ENCODE measurements at places on chromosomes 5 and 9. TPM values are rescaled to one million over a fixed set of nuclear protein-coding genes. Genes with fewer than 3 reads are reported as not detected.

AJM1 gene
- total RNA-seq, result 11.2 TPM

GPR150 gene
- 0.21 TPM for total RNA-seq

SYNPO gene
- total RNA-seq, result 1.0 TPM

KCTD16 gene
- total RNA-seq, result not detected

IFNA2 gene
- not detected for total RNA-seq

GRCh38 chr5:54115735-54116403 lies 194.5 kb downstream of the ARL15 start:
- no peaks in the 10 kb centered on the region for H3K27me3 ChIP-seq
- no peak overlapping the region for H3K27ac ChIP-seq
- H3K36me3 ChIP-seq, result no peaks in the 10 kb centered on the region
- no peaks in the 10 kb centered on the region for H3K4me1 ChIP-seq
- no peak for DNase-seq

DNA sequence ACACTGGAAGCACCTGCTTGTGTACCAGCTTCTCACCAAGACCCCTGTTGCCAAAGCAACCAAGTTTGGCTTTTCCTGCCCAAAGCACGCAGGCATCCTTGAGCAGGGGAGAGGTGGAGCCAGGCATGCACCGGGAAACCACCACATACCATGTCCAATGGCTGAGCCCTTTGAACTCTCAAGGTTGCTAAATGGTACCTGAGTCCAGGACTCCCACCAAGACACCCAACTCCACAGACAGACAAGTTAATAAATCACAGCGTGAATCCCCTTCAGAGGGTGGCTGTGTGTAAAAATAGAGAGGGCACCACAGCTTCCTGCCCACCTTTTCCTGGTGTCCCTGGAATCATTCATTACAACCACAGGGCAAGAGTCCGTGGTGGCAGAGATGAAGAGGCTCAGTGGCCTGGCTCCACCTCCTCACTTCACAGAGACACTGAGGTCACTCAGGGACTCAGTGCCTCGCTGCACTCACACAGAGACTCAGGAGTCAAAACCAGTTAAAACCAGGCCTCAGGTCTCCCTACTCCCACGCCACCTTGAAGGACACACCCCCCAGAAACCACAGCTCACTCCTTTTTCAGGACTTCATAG lies 143.7 kb downstream of the C5orf15 start:
- peaks cover 31% of the 10 kb centered on the region for H3K27me3 ChIP-seq
- no peak overlapping the region for H3K4me3 ChIP-seq
- H3K36me3 ChIP-seq, result no peaks in the 10 kb centered on the region
- peaks cover 5% of the 10 kb centered on the region for H3K4me1 ChIP-seq

DNA sequence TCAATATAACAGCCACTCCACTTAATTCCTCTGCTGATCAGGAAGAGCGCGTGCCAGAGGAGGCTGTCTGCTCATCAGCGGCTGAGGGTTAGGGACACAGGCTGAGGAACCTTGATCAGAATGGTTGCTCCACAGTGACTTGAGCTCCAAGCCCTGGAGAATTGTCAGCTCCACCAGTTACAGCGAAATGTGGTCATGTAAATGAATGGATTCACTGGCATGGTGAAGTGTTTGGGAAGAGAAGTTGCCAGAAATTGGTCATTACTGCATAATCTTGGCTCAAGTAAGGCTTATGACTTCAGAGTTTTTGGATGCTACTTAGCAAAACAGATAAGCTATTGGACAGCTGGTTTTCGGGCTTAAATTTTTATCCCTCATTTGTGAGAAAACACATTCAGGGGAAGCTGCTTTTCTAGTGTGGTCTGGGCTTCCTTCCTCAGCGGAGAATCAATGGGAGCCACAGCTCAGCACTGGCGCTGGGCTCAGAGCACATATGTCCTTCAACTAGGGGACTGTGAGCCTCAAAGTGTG lies 65.0 kb downstream of the PRRT1B start:
- no peak overlapping the region for H3K27ac ChIP-seq
- DNase-seq, result no peak
- H3K4me3 ChIP-seq, result no peak overlapping the region
- H3K4me1 ChIP-seq, result peaks cover 38% of the 10 kb centered on the region
- H3K27me3 ChIP-seq, result no peaks in the 10 kb centered on the region
- no peaks in the 10 kb centered on the region for H3K36me3 ChIP-seq

- H3K4me3 ChIP-seq, result no peak overlapping the region
- H3K27ac ChIP-seq, result no peak overlapping the region
- no peak for DNase-seq
- peaks cover 35% of the 10 kb centered on the region for H3K27me3 ChIP-seq
Observed at GRCh38 chr5:169242175-169242848, 58.6 kb downstream of the SLIT3 start.

DNA sequence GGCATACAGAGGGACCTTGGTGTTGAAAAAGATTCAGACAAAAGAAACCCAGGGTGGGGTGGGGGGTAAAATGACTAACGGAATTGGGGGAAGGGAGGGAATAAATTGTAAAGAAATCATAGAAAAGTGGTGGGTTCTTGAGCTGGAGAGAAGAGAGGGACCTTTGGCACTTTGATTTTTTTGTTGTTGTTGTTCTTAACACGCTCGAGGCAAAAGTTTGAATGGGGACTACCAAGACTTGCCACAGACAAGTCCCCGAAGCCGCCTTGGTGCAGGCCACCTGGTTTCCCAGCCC lies 616 bp downstream of the VCAN start:
- H3K4me1 ChIP-seq, result peaks cover 20% of the 10 kb centered on the region
- peak overlapping the region; percentile 51 for H3K4me3 ChIP-seq
- DNase-seq, result no peak
- no peak overlapping the region for H3K27ac ChIP-seq
- peaks cover 9% of the 10 kb centered on the region for H3K36me3 ChIP-seq

DNA sequence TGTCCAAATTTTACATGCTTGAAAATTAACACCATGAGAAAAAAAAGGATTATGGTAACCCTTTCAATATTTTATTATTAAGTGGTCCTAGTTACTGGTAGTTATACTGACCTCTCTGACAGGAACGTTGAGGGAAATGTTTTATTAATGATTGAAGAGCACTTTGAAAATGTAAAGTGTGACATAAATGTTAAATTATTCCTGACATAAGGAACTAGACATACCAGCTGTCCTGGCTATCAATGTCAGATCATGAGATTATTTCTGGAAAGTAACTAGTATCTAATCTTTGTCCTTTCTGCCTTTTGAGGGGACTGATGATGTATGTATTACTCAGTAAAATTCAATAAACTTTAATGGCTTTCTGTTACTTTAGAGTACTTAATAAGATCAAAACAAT lies 1538.5 kb upstream of the CDH6 start:
- H3K27me3 ChIP-seq, result no peaks in the 10 kb centered on the region
- no peaks in the 10 kb centered on the region for H3K4me1 ChIP-seq
- H3K27ac ChIP-seq, result no peak overlapping the region
- no peak for DNase-seq
- H3K4me3 ChIP-seq, result no peak overlapping the region
- peaks cover 5% of the 10 kb centered on the region for H3K36me3 ChIP-seq

DNA sequence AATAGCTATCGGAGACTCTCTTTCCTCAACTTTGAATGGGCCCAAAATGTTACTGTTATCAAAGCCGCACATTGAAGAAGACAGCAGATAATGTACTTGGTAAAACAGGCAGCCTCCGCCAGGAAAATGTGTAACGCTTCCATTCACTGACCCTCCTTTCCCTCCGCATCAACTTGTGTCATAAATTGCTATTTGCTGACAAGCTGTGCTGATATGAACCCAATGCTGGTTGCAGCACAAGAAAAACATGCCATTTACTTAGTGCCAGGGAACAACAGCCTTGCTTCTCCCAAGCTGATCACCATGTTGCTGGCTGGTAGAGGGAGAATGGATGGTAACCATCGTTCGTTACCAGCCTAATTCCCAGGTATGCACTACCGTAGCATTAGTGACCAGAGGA lies 162.6 kb upstream of the PPP1R2B start:
- no peaks in the 10 kb centered on the region for H3K36me3 ChIP-seq
- H3K27ac ChIP-seq, result no peak overlapping the region
- H3K4me1 ChIP-seq, result no peaks in the 10 kb centered on the region
- H3K27me3 ChIP-seq, result peaks cover 61% of the 10 kb centered on the region
- DNase-seq, result no peak

- no peak overlapping the region for H3K27ac ChIP-seq
- DNase-seq, result no peak
- H3K27me3 ChIP-seq, result no peaks in the 10 kb centered on the region
- no peaks in the 10 kb centered on the region for H3K36me3 ChIP-seq
- H3K4me1 ChIP-seq, result no peaks in the 10 kb centered on the region
Observed at GRCh38 chr5:136890431-136891148, 525.2 kb upstream of the TRPC7 start.

DNA sequence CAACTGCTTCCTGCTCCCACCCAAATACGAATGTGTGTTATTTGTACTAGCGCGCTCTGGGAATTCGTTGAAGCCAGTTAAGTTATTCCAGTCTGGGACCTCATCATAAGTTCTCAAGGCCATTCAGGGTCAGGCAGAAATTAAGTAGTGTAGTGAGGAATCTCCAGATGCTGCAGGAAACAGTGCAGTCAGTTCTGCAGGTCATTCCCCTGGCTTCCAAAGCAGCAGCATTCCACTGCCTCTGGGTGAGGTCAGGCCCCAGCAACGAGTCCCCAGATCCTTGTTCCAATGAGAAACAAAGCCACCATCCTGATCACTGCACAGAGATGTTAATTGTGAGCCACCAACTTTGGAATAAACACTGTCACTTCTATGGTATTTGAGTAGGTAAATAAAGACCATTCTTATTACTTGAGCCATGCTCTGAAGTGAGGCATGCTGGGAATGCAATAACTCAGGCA lies 33.1 kb downstream of the SVEP1 start:
- H3K36me3 ChIP-seq, result no peaks in the 10 kb centered on the region
- H3K4me3 ChIP-seq, result no peak overlapping the region
- no peak for DNase-seq
- no peak overlapping the region for H3K27ac ChIP-seq
- H3K27me3 ChIP-seq, result no peaks in the 10 kb centered on the region

GRCh38 chr9:101702257-101702656 lies 36.2 kb downstream of the GRIN3A start:
- no peak overlapping the region for H3K4me3 ChIP-seq
- H3K27me3 ChIP-seq, result peaks cover 9% of the 10 kb centered on the region
- no peak for DNase-seq
- H3K27ac ChIP-seq, result no peak overlapping the region

DNA sequence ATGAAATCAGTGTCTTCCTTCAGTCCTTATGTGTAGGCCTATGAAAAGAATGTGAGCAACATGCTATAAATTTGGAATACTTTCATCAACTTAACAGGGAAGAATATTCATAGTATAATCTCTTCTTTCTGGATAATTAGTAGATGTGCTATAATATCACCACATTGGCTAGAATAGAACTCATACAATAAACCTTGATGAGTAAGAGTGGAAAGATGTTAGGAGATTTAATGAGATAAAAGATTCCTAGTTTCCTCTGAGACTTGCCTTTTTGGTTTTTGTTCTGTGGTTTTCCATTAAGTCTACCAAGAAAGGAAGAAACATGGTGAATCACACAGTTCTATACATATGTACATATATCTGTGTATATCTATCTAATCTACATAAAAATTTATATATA lies 301.8 kb upstream of the PRR16 start:
- H3K36me3 ChIP-seq, result no peaks in the 10 kb centered on the region
- no peak overlapping the region for H3K4me3 ChIP-seq
- no peak for DNase-seq
- no peaks in the 10 kb centered on the region for H3K4me1 ChIP-seq

DNA sequence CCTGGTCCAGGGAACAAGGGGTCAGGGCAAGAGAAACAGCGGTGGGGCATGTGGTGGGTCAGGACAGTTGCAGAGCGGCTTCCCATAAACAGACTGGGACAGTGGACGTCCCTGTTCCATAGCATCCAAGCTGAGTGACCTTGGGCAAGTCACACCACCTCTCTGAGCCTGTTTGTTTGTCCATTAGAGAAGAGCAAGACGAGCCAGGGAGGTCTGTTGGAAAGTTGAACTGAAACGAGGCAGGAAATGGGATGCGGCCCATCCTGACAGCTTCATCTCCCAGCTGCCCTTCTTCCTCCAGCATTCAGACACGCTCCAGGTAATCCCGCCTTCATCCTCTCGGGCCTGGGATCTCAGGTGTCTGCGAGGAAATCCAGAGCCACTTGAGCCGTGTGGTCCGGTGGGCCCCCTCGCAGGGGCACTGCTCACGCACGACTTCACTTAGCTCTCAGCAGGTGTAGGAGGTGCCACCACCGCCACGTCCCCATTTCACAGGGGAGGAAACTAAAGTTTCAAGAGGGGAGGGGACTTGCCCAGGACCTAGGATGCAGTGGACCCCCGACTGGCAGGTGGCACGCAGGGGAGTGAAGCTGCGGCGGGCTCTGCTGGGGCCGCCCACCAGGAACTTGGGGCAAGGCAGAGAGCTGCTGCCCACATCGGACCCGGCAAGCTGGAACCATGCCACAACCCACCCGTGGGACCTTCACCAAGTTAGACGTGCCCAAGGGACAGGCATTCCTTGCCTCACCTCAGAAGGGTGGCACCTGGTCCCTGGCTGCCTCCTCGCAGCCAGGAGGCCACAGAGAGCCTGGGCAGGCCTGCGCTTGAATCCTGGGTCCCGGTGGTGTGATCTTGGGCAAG lies 13.0 kb downstream of the PTGES2 start:
- peak; percentile 29 for DNase-seq
- H3K4me1 ChIP-seq, result peaks cover 8% of the 10 kb centered on the region
- no peak overlapping the region for H3K4me3 ChIP-seq
- no peaks in the 10 kb centered on the region for H3K27me3 ChIP-seq
- no peaks in the 10 kb centered on the region for H3K36me3 ChIP-seq
- no peak overlapping the region for H3K27ac ChIP-seq

- H3K4me1 ChIP-seq, result peaks cover 24% of the 10 kb centered on the region
- peaks cover 12% of the 10 kb centered on the region for H3K27me3 ChIP-seq
- peak; percentile 76 for DNase-seq
- no peaks in the 10 kb centered on the region for H3K36me3 ChIP-seq
Observed at GRCh38 chr9:105053209-105053652, 125.3 kb upstream of the ABCA1 start.

DNA sequence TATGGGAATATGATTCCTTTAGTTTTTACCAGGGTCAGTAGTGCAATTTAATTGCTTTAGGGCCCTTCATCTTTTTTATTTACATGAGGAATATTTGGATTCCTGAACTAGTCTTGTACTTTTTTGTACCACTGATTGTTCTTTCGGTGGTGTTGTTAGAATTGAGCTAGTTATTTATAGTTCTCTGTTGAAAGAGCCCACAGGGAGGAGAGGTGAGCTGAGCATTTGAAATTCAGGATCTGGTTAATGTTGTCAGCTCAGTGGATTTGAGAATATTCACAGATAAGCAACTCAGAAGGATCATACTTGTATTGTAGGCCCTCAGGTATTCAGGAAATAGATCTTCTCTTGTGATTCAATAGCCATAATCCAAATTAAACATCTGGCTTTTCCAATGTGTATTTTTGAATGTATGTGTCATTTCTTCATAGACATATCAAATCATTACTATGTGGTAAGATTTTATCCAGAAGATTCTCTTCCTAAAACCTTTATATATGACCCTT lies 613.2 kb downstream of the ISL1 start:
- H3K36me3 ChIP-seq, result no peaks in the 10 kb centered on the region
- H3K4me1 ChIP-seq, result no peaks in the 10 kb centered on the region
- H3K4me3 ChIP-seq, result no peak overlapping the region
- DNase-seq, result no peak

All from natural killer cell treated with Interleukin-12 subunit alpha and Interleukin-12 subunit beta and Interleukin-15 and Interleukin-18, amount 100 ng/mL, for 72 hours (primary cell).